ENCODE measurements at places on chromosomes 5 and 9.

GRCh38 chr5:158837908-158838307 is 261.8 kb downstream of the EBF1 start:
- no peaks in the 10 kb centered on the region for H3K4me1 ChIP-seq
- no peak for DNase-seq
- H3K36me3 ChIP-seq: no peaks in the 10 kb centered on the region
- no peak overlapping the region for H3K27ac ChIP-seq
- H3K27me3 ChIP-seq: no peaks in the 10 kb centered on the region
- no peak overlapping the region for H3K4me3 ChIP-seq

GRCh38 chr9:6667633-6668280 is 22.2 kb upstream of the GLDC start:
- no peak for DNase-seq
- H3K4me1 ChIP-seq: no peaks in the 10 kb centered on the region
- no peak overlapping the region for H3K4me3 ChIP-seq
- H3K27ac ChIP-seq: no peak overlapping the region
- no peaks in the 10 kb centered on the region for H3K36me3 ChIP-seq

DNA sequence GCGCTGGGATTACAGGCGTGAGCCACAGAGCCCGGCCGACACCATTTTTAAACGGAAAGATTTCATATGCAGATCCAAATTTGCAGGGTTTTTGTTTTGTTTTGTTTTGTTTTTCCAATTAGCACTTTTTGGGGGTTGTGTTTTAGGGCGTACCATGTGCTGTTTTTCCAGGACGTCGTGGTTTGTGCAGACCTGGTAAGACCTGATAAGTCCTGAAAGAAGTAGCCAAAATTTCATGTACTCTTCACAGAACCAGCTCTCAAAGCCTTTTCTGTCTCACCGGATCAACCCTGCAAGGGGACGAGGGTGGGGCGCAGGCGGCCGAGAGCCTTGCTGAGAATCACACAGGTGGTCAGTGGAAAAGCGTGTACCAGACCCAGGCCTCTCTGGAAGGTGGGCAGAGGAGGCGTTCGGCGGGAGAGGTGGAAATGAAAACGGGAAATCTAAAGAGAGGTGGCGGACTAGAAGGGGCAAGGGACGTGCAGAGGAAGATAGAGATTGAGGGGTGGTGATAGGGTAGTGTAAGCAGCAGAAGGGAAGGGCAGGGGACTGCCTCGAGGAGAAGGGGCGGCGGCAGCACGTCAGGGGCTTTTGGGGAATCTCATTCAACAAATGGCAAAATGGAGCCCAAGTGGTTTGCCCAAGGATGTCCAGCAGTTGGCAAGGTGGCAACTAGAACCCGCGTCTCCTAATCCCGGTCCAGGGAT is 1.1 kb upstream of the FAF2 start:
- peak overlapping the region; percentile 94 for H3K27ac ChIP-seq
- H3K4me1 ChIP-seq: peaks cover 23% of the 10 kb centered on the region
- peak overlapping the region; percentile 95 for H3K4me3 ChIP-seq
- peak; percentile 8 for DNase-seq
- no peaks in the 10 kb centered on the region for H3K36me3 ChIP-seq
- H3K27me3 ChIP-seq: no peaks in the 10 kb centered on the region

GRCh38 chr5:69213513-69214215 is 21.0 kb upstream of the CDK7 start:
- H3K27ac ChIP-seq: no peak overlapping the region
- H3K4me1 ChIP-seq: peaks cover 4% of the 10 kb centered on the region
- no peaks in the 10 kb centered on the region for H3K36me3 ChIP-seq
- H3K4me3 ChIP-seq: no peak overlapping the region
- no peaks in the 10 kb centered on the region for H3K27me3 ChIP-seq

- no peaks in the 10 kb centered on the region for H3K27me3 ChIP-seq
- DNase-seq: no peak
- no peak overlapping the region for H3K4me3 ChIP-seq
- no peaks in the 10 kb centered on the region for H3K36me3 ChIP-seq
- no peaks in the 10 kb centered on the region for H3K4me1 ChIP-seq
- no peak overlapping the region for H3K27ac ChIP-seq
These were observed 1211.0 kb upstream of the CDH6 start for GRCh38 chr5:29982457-29982856.

All from T-cell (primary cell).